ENCODE measurements at places on chromosomes 2 and 18. TPM values are rescaled to one million over a fixed set of nuclear protein-coding genes. Genes with fewer than 3 reads are reported as not detected.

Gene CBLN2
- total RNA-seq: not detected

- H3K27ac ChIP-seq: no peak overlapping the region
- DNase-seq: no peak
- H3K4me1 ChIP-seq: peaks cover 14% of the 10 kb centered on the region
- H3K27me3 ChIP-seq: no peaks in the 10 kb centered on the region
These were observed 175.0 kb downstream of the ALPK2 start for GRCh38 chr18:58453913-58454317.

Gene MERTK
- 9.6 TPM for total RNA-seq

DNA sequence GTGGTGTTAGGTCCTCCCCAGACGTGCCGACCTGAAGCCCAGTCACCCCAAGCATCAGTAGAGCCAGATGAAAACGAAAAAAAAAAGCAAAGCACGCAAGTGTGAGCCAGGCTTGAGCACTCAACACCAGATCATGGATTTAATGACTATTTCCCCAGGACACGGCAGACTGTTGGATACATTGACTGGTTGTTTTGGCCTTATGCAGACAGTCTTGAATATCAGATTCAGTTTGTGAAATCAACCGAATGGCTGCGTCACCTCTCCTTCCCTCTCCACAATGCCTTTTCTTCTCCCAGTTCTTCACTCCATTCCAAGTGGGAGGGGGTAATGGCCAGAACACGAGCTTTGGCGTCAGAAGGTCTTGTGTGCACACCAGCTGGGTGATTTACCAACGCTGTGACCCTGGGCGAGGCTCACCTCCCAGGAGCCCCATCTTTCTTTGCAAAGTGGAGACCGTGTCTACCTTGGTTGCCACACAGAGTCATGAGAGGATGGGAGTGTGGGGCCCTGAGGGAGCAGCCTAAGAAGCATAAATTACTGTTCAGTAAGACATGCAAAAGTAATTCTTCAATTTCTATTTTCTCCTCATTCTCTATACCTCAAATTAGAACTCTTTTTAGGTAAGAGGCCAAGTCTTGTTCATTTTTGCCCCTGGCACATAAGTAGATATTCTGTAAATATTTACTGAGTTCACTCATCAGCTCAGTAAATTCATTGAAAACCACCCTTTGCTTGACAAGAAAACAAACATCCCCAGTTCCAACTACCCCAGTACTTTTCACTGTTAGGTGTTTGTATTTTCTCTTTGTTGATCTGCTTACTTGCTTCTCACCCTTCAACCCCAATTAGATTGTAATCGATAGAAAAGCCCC is 181.1 kb upstream of the COPS8 start:
- no peaks in the 10 kb centered on the region for H3K27me3 ChIP-seq
- no peak overlapping the region for H3K4me3 ChIP-seq
- no peak overlapping the region for H3K27ac ChIP-seq
- H3K36me3 ChIP-seq: no peaks in the 10 kb centered on the region

GRCh38 chr2:174617718-174618117 is 20.1 kb upstream of the WIPF1 start:
- no peak overlapping the region for H3K4me3 ChIP-seq
- DNase-seq: no peak
- no peaks in the 10 kb centered on the region for H3K27me3 ChIP-seq
- H3K36me3 ChIP-seq: no peaks in the 10 kb centered on the region
- H3K27ac ChIP-seq: no peak overlapping the region

Gene HOXD12
- total RNA-seq: not detected

Gene STPG4
- not detected for total RNA-seq

Gene IL1F10
- not detected for total RNA-seq

Gene PPP1R1C
- 7.3 TPM for total RNA-seq
